ENCODE measurements at places on chromosomes 2 and 18. TPM values are rescaled to one million over a fixed set of nuclear protein-coding genes. Genes with fewer than 3 reads are reported as not detected.

DNA sequence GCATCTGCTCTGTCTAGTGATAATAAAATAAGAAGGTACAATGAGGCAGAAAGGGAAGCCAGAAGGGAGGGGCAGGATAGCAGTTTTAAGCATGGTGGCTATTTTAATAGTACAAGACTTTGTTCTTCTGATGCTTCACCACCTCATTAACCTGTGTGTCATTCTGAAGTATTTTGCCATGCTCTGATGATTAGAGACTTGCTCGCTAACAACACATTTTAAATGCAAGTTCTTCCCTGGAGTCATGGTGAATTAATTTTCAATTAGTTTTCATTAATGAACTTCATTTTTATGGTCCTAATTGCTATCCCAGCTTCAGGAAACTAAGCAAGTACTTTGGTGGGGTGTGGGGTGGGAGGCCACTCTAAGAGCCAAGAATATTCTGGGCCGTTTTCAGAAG is 25.7 kb upstream of the LNPK start:
- peaks cover 10% of the 10 kb centered on the region for H3K27me3 ChIP-seq
- no peak overlapping the region for H3K4me3 ChIP-seq
- no peak for DNase-seq
- H3K27ac ChIP-seq = no peak overlapping the region
- H3K4me1 ChIP-seq = no peaks in the 10 kb centered on the region

- no peak overlapping the region for H3K4me3 ChIP-seq
- H3K27ac ChIP-seq = no peak overlapping the region
- DNase-seq = no peak
- H3K27me3 ChIP-seq = no peaks in the 10 kb centered on the region
Measured at GRCh38 chr2:88543541-88544057, 83.7 kb downstream of the EIF2AK3 start.

IKZF2 gene
- 10.0 TPM for total RNA-seq

DNA sequence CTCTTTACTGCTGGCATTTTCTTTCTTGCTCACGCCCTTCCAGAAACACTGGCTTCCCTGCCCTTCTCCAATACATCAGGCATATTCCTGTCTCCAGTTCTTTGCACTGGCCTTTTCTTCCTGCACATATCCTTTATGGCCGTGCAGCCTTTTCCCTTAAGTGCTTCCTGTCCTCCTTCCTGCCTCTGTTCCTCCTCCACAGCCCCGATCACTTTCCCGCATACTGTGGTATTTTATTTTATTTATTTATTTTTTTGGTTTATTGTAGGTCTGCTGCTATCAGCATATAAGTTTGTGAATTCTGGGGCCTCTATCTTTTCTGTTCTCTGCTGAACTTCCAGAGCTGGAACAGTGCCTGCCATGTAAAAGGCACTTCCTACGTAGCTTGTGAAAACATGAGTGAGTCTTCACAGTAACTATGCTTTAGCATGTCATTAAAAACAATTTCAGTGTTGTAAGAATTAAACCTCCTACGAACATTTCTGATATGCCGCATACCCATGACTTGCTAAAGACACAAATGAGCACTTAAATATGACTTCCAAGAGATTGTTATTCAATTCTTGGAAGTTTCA is 289.1 kb downstream of the TRIB2 start:
- H3K4me1 ChIP-seq = no peaks in the 10 kb centered on the region
- no peaks in the 10 kb centered on the region for H3K36me3 ChIP-seq
- no peak for DNase-seq
- H3K27me3 ChIP-seq = no peaks in the 10 kb centered on the region

DNA sequence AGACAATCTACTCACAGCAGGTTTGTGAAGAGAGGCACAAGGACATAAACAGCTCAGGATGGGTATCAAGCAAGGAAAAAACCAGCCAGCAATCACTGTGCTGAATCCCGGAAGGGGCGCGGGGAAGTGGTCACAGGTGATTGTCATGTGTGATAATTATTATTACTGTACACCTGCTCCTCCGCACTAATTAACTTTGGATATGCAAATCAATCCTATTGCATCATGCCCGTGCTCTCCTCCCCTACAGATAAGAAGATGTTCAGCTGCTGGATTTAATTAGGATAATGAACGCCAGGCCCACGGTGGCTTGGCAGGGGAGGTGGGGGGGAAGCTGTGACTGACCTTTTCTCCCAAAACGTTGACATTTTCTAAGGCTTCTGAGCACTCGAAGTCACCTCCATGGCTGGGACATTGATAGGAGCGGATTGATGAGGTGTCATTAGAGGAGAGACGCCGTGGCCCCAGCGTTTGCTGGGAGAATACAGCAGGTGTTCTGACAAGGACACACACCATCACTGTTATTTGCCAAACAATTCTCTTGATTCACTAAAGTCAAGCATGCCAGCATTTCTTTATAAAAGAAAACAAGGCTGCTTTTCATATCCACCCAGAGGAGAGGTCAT is 160.3 kb upstream of the VRK2 start:
- no peaks in the 10 kb centered on the region for H3K36me3 ChIP-seq
- H3K4me1 ChIP-seq = no peaks in the 10 kb centered on the region
- no peak for DNase-seq
- no peak overlapping the region for H3K4me3 ChIP-seq
- H3K27me3 ChIP-seq = no peaks in the 10 kb centered on the region

ICA1L gene
- 4.7 TPM for total RNA-seq

ABCB11 gene
- total RNA-seq = not detected

- no peak overlapping the region for H3K4me3 ChIP-seq
- DNase-seq = no peak
- H3K27ac ChIP-seq = no peak overlapping the region
- no peaks in the 10 kb centered on the region for H3K27me3 ChIP-seq
- no peaks in the 10 kb centered on the region for H3K4me1 ChIP-seq
- no peaks in the 10 kb centered on the region for H3K36me3 ChIP-seq
Measured at GRCh38 chr2:52897511-52898044, 870.0 kb upstream of the CHAC2 start.

- no peaks in the 10 kb centered on the region for H3K36me3 ChIP-seq
- H3K27me3 ChIP-seq = no peaks in the 10 kb centered on the region
- DNase-seq = no peak
- no peak overlapping the region for H3K4me3 ChIP-seq
- no peak overlapping the region for H3K27ac ChIP-seq
- no peaks in the 10 kb centered on the region for H3K4me1 ChIP-seq
Measured at GRCh38 chr2:155494744-155495143, 796.2 kb downstream of the KCNJ3 start.

DNA sequence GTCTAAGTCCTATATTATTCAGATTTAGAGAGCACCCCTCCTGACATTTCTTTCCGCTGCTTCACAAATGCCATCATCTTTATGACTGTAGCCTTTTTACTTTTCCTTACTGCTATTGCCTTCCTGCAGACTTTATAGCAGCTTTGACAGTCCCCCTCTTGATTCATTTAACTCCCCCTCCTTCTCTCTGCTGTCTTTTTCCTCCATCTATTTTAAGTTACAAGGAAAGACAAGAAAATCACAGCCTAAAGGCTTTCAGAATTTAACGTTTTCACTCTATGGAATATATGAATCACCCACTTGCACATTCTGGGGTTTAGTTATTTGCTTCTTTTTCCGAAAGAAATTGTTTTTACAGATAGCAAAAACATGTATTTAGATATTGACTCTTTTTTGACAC is 183.4 kb upstream of the SETBP1 start:
- H3K36me3 ChIP-seq = no peaks in the 10 kb centered on the region
- H3K4me1 ChIP-seq = no peaks in the 10 kb centered on the region
- no peak for DNase-seq
- H3K27ac ChIP-seq = no peak overlapping the region
- H3K27me3 ChIP-seq = no peaks in the 10 kb centered on the region
- no peak overlapping the region for H3K4me3 ChIP-seq

RRM2 gene
- total RNA-seq = 427 TPM

PPP1R1C gene
- total RNA-seq = not detected

DNA sequence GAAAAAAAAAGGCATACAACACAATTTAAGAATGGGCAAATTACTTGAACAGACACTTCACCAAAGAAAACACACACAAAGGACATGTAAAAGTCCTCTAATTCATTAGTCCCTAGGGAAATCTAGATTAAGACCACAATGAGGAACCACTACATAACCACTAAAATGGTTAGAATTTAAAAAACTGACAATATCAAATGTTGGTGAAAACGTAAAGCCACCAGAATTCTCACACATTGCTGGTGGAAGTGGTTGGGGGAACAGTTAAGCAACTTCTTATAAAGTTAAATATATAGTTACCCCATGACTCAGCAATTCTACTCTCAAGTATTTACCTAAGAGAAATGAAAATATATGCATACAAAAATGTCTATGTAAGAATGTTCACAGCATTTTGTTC is 11.8 kb downstream of the RTN4 start:
- H3K4me3 ChIP-seq = no peak overlapping the region
- H3K36me3 ChIP-seq = no peaks in the 10 kb centered on the region
- H3K27me3 ChIP-seq = no peaks in the 10 kb centered on the region
- H3K27ac ChIP-seq = no peak overlapping the region

- no peak for DNase-seq
- no peak overlapping the region for H3K27ac ChIP-seq
- H3K4me1 ChIP-seq = no peaks in the 10 kb centered on the region
- no peak overlapping the region for H3K4me3 ChIP-seq
- no peaks in the 10 kb centered on the region for H3K36me3 ChIP-seq
- no peaks in the 10 kb centered on the region for H3K27me3 ChIP-seq
Measured at GRCh38 chr2:145874466-145874865, 1354.5 kb upstream of the ZEB2 start.

ATP6V1B1 gene
- not detected for total RNA-seq

SLC30A3 gene
- total RNA-seq = 0.55 TPM

- no peaks in the 10 kb centered on the region for H3K36me3 ChIP-seq
- no peak overlapping the region for H3K27ac ChIP-seq
- H3K4me3 ChIP-seq = peak overlapping the region; percentile 10
- DNase-seq = no peak
- no peaks in the 10 kb centered on the region for H3K27me3 ChIP-seq
Measured at GRCh38 chr2:203853271-203853670, 14.3 kb upstream of the CTLA4 start.

DNA sequence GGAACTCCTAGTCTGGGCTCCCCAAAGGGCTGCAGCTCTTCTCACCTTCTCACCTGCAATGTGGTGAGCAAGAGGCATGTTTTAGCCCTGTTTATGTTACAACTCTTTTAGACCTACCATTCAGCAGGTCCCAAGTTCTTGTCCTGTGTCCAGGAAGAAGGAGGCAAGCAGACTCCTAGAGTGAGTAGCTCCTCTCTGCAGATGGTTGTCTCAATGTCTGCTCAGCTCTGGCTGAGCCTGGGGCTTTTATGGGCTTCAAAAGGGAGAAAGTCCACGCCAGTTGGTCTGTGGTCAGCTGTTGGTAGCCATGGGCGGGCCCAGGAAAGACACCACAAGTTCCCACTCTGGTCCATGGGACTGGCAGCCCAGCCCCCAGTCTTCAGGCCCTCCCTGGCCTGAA is 148.1 kb upstream of the HS6ST1 start:
- no peak for DNase-seq
- no peaks in the 10 kb centered on the region for H3K36me3 ChIP-seq
- H3K4me3 ChIP-seq = no peak overlapping the region
- no peaks in the 10 kb centered on the region for H3K27me3 ChIP-seq
- no peak overlapping the region for H3K27ac ChIP-seq
- no peaks in the 10 kb centered on the region for H3K4me1 ChIP-seq

DNA sequence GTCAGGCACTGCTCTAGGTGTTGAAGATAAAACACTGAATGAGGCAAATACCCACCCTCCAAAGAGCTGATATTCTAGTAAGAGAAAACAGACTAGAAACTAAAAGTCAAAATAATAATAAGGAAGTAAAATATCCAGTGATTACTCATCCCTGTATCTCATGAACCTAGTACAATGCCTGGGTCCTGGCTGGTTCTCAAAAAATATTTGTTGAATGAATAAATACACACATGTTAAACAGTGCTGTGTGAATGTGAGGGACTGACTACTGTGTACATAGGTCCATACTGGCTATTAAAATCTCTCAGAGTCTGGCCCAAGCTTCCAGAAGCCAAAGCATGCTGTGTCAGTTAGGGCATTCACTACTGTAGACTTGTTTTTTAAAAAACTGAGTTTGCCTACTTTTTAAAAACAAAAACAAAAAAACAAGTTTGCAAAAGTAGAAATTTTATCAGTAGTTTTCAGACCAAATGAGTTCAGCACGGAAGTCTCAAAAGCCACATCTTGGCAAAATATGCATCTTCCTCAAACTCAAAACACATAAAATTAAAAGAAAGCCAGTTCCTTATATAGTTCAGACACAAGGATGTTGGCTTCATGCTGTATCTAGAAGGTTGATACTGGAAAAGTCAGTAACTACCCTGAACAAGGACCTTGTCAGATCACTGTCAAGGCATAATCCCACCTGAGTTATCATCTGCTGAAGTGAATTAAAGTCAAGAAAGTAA is 136.2 kb downstream of the THADA start:
- no peak overlapping the region for H3K27ac ChIP-seq
- no peaks in the 10 kb centered on the region for H3K27me3 ChIP-seq

DNA sequence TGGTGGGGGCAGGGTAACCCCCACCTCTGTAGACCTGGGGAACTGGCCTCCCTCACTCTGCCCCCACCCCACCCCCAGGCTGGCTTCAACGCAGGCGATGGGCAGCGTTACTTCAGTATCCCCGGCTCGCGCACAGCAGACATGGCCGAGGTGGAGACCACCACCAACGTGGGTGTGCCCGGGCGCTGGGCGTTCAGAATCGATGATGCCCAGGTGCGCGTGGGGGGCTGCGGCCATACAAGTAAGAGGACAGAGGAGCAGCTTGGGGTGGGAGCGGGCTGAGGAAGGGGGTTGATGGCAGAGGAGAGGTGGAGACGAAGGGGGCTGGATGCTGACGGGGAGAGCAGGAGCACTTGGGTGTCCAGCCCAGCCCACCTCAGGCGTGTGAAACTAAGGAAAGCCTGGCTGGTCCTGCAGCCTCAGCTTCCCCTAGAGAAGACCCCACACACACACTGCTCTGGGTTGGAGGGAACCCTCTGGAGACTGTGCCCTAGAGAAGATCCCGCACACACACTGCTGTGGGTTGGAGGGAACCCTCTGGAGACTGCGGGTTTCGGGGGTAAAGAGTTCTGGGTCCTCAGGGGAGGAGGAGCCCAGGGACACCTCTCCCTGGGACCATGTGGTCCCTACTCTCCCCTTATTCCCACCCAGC is 36.2 kb downstream of the SNED1 start:
- H3K27me3 ChIP-seq = no peaks in the 10 kb centered on the region
- H3K4me1 ChIP-seq = peaks cover 14% of the 10 kb centered on the region

DNA sequence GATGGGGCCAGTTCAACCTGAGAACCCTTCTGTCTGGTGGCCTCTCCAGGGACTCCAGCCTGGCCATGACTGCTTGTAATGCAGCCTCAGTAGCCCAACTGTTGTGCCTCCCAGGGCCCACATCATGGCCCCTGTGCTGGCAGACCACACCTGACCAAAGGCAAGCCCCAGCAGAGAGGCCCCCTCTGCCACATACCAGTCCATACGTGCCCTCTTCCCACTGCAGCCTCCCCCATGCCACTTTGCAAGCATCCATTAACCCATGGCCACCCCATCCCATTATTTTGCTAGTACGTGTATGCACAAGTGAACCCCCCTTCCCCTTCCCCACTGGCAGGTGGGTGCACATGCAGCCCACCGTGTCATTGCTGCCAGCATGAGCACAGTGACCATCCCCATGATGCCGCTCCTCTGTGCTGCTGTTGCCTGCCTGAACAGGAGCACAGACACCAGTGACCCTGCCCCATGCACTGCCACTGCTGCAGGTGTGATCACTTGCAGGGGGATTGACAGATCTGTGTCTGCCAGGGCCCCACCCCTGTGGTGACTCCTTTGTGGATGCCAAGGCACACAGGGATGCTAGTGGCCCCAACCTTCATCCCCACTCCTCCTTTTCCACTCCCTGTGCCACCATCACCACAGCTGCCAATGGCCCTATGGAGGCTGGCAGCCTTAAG is 330.0 kb upstream of the DSEL start:
- no peaks in the 10 kb centered on the region for H3K36me3 ChIP-seq
- H3K27ac ChIP-seq = no peak overlapping the region
- no peaks in the 10 kb centered on the region for H3K4me1 ChIP-seq
- H3K4me3 ChIP-seq = no peak overlapping the region
- no peaks in the 10 kb centered on the region for H3K27me3 ChIP-seq

GRCh38 chr2:149679286-149679685 is 91.7 kb upstream of the MMADHC start:
- no peaks in the 10 kb centered on the region for H3K4me1 ChIP-seq

VPS4B gene
- 60.8 TPM for total RNA-seq
